ENCODE measurements at places on chromosomes 6 and 20. TPM values are rescaled to one million over a fixed set of nuclear protein-coding genes. Genes with fewer than 3 reads are reported as not detected.

Gene HLA-DPB1
- not detected for total RNA-seq

- peak; percentile 88 for DNase-seq
These were observed 8.0 kb downstream of the TP53RK start for GRCh38 chr20:46681032-46681854.

DNA sequence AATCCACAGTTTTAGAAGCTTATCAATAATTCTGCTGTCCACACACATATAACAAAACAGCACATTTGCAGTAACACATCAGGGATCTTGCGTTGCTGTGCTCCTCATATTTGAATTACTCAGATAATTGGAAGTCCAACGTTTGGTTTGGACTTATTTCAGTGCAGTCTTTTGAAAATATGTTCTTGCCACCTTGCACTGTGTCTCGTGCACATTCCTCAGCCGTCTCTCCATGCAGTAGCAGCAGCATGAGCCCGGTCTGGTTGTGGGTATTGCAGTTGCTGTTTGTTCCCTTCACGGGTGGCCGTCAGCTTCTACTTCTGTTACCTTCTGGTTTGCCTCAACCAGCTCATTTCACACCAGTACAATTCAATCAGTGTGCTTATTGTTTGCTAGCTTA, 215.5 kb downstream of the SLC24A3 start:
- DNase-seq: no peak

Gene HAO1
- total RNA-seq: not detected

- DNase-seq: peak; percentile 66
These were observed 14.6 kb upstream of the CDK5RAP1 start for GRCh38 chr20:33415948-33416347.

Data from Caco-2 (cell line).